ENCODE measurements at places on chromosomes 11 and 22.
A peak's percentile ranks its signal among the peaks of the same experiment; 100 is the strongest.

- DNase-seq, result peak; percentile 30
These were observed 69.4 kb downstream of the OSBP2 start for GRCh38 chr22:30763815-30764673.

- no peak for DNase-seq
These were observed 23.3 kb downstream of the SPTBN2 start for GRCh38 chr11:66705587-66706335.

DNA sequence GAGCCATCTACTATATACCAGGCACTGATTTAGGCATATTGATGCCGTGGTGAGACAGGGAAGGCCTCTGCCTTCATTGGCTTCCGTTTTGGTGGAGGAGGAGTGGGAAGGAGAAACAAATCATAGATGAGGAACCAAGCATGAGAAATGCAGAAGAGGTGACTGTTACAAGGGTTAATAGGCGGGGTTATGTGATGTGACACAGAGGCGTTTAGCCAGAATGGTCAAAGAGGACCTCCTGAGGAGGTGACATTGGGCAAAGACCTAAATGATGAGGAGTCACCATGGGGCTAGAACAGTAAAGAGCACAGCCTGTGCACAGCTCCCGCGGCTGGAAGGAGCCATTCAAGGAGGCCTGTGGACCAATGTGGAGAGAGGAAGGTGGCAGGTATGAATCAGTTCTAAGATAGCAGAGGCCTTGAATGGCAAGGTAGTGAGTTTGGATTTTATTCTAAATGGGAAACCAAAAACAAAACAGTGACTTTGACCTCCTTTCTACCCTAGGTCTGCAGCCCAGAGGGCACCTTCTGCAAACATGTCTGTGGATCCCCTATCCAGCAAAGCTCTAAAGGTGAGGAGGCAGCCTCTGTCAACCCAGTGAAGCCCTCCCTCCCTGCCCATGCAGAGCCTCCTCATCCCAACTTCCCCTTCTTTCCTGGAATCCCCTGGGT, 11.7 kb downstream of the MAFF start:
- no peak for DNase-seq

GRCh38 chr11:21414953-21415352, 745.6 kb downstream of the NELL1 start:
- DNase-seq, result no peak

- no peak for DNase-seq
These were observed 3.5 kb downstream of the PHLDB1 start for GRCh38 chr11:118610773-118611432.

- no peak for DNase-seq
These were observed 5.1 kb upstream of the P2RX6 start for GRCh38 chr22:21009638-21010425.

- no peak for DNase-seq
These were observed 23.9 kb upstream of the TTLL12 start for GRCh38 chr22:43210631-43211515.

DNA sequence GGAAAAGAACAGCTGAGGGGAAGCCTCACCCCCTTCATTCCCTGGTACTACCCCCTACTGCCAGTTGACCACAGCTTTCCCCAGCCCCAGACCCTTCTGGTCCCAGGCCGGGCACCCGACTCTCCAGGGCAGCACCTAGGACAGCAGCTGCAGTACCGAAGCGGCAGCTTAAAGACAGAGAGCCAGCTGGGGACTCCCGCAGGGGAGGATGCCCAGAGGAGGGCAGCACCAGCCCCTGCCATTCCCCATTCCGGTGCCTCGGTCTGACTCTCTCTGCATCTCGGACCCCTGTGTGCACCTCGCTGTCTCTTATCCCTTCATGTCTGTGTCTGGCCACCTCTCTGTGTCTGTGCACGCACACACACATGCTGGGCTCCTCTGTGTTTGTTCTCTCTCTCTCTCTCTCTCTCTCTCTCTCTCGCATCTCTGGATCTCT, 9.4 kb downstream of the IGSF9B start:
- DNase-seq, result no peak

DNA sequence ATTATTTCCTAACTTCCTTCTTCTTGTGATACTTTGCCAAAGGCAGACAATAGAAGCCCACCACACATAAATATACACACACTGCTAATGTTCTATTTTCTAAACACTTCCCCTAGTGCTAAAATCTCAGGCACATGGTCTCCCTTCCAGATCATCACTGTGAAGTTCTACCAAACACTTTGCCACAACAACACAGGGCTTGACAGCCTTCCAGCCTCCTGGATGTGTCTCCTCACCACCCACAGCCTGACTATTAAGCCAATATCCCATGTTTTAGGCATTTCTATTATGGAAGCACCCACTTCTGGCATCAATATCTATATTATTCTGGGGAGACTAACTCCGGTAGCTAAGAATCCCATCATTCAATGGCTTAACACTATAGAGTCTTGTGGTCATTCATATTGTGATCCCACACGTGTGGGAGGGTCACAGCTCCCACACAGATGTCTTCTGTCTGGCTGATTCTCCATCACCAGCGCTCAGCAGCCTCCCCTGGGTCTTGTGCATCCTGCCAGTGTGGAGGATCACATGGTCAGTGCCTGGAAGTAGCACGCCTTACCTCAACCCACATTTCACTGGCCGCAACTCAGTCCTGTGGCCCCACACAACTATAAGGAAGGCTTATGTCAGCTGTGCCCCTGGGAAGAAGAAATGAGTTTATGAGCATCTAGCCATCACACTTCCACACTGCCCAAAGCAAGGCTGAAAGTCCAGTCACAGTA, 29.0 kb downstream of the SPATA19 start:
- no peak for DNase-seq

GRCh38 chr11:114050258-114050927, 9.1 kb upstream of the ZBTB16 start:
- no peak for DNase-seq

DNA sequence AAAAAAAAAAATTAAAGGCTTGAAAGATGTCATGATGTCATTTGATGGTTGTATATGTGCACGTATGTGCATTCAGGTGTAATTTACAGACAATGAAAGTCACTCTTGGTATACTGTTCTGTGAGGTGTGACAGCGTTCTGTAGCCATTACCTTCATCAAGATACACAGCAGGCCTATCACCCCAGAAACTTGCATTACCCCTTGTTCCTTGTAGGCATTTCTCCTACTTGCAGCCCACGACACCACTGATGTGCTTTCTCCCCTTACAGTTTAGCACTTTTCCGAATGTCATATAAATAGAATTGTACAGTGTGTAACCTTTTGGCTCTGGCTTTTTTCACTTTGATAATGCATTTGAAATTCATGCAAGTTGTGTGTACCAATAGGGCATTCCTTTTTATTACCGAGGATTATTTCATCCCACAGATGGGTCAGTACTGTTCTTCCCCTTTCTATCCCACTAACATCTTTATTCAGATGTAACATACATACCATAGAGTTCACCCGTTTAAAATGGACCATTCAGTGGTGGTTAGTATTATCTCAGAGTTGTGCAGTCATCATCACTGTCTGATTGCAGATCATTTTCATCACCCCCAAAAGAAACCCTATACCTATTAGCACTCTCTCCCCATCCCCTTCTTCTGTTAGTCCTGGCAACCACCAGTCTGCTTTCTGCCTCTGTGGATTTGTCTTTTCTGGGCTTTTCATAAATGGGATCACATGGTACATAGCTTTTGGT, 30.3 kb downstream of the BCR start:
- no peak for DNase-seq

- DNase-seq, result no peak
These were observed 80.9 kb upstream of the MYO18B start for GRCh38 chr22:25661073-25661472.

DNA sequence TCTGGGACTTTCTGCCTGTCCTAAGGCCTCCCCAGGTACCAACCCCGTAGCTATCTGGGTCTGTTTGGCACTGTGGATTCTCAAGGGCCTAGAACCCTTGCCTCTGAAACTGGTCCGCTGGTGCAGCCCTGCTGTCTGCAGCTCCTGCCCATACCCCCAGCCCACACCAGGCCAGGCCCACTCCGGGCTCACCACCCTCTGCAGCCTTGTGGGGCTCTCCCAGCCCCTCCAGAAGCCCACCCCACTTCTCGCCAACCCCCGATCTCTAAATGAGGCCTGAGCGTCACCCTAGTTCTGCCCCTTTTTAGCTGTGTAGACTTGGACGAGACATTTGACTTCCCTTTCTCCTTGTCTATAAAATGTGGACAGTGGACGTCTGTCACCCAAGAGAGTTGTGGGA, 4.7 kb downstream of the KLHDC7B start:
- no peak for DNase-seq

GRCh38 chr11:82903843-82904586, 2.5 kb downstream of the DDIAS start:
- no peak for DNase-seq

GRCh38 chr22:25193130-25193529, 6.5 kb upstream of the CRYBB3 start:
- no peak for DNase-seq

DNA sequence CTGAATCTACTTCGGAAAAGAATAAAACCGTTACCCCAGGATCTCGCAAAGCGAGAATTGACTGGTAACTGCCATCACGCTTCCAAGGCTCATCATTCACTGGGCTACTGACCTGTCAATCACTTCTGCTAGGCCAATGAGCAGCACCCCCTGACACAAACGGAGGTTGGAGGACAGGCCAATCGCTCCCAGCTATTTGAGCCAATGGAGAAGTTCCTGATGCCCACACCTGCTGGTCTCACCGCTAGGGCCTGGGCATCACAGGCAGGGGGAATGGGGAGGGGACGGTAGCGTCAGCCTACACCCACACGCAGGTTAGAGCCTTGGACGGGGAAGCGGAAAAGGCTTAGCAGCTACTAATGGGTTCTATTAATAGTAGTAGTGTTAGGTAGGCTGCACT, 56.7 kb upstream of the CHST1 start:
- DNase-seq, result no peak

GRCh38 chr22:32486656-32487390, 12.2 kb downstream of the FBXO7 start:
- DNase-seq, result no peak

DNA sequence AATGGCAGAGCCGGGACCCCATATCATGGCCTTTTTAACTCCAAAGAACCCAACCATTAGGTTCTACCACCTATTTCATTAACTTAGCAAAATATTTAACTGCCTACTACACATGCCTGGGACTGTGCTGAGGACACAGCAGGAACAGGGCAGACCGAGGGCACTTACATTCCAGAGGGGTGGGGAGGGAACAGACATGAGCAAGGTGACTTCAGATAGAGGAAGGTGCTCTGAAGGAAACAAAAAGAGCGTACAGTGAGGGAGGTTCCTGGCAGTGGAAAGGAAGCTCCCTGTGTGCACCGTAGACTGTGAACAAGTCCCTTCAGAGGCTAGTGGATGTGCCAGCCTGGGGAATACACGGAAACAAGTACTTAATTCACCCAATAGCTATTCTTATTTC, 82.8 kb downstream of the NAT10 start:
- no peak for DNase-seq

DNA sequence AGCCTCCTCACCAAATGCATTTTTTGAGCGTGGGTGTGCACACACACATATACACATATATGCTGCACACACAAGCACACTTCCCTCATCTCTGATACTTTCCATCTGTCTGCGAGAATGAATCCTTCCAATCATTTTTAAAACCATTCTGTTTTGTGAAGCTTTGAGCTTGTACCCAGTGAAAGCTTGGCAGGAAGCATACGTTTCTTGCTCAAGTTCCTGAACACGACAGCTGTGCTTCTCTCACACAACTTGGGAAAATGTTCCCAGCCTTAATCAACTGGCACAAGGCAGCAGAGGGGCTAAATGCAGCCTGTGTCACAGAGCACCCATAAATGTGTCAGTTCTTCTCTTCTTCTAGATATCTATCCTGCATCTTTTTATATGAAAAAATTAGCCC, 524.0 kb upstream of the KIRREL3 start:
- DNase-seq, result no peak

DNA sequence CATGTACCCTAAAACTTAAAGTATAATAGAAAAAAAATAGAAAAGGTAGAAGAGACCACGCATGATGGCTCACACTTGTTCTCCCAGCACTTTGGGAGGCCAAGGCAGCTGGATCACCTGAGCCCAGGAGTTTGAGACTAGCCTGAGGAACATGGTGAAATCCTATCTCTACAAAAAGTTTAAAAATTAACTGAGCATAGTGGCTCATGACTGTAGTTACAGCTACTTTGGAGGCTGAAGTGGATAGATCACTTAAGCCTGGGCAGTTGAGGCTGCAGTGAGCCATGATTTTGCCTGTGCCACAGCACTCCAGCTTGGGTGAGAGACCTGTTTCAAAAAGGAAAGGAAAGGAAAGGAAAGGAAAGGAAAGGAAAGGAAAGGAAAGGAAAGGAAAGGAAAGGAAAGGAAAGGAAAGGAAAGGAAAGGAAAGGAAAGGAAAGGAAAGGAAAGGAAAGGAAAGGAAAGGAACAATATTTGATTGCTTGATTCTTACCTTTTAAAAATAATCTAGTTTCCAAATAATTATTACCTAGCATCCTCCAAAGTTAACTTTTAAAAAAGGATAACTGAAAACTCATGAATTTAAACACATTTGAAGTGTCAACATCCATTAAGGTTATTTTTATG, 99.9 kb upstream of the PAX6 start:
- no peak for DNase-seq

DNA sequence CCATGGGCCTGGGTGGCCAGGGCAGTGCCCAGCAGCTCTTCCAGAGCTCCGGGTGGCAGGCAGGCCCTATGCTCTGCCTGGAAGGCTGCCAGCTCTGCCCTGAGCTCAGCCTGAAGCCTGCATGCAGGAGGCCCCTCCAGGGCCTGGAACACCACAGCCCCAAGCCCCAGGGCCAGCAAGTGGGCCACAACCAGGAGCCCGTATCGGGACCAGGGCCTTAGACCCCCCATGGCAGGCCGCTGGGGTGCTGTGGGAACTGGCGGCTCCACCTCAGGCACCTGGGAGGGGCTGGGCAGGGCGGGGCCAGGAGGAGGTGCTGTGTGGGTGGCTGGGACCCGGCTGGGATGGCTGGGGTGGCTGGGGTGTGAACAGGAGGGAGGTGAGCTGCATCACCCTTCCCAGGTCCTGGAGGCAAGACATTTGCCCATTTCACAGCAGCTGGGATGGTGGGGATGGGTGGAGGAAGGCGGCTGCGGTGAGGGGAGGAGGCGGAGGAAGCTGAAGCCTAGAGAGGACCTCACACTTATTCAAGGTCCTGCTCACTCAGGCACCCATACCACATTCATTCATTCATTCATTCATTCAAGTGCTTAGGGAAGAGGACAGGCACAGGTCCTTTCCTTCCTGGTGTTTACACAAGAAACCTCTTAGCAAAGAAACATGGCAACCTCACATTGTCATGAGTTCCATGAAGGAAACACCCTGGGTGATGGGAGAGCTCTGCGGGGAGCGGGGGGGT, at the start of gene KCNK7:
Gene KCNK7 (minus strand): TSS at position 258 of the 739 bp plus-strand sequence. CDS start 28 bp downstream, at position 230.
- DNase-seq, result no peak

DNA sequence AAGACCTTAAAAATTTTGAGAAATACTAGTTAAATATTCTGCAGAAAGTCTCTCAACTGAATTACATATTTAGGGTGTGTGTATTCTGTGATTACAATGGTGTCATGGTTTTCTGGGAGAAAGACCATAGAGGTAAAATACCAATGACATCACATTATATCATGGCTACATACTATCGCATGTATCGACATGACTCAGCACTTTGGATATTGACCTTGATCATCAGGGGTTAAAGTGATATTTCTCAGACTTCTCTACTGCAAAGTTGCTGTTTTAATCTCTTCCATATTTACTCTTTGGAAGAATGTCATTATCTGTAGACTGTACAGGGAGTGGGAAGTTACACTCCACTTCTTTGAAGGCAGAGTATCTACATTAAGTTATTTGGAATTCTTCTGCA, 1046.6 kb downstream of the FAM181B start:
- no peak for DNase-seq
